AG08395 (cell line): ENCODE measurements at places on chromosomes 2 and 18.

- no peak for DNase-seq
Observed at GRCh38 chr18:50475538-50476193, 84.2 kb upstream of the MAPK4 start.

DNA sequence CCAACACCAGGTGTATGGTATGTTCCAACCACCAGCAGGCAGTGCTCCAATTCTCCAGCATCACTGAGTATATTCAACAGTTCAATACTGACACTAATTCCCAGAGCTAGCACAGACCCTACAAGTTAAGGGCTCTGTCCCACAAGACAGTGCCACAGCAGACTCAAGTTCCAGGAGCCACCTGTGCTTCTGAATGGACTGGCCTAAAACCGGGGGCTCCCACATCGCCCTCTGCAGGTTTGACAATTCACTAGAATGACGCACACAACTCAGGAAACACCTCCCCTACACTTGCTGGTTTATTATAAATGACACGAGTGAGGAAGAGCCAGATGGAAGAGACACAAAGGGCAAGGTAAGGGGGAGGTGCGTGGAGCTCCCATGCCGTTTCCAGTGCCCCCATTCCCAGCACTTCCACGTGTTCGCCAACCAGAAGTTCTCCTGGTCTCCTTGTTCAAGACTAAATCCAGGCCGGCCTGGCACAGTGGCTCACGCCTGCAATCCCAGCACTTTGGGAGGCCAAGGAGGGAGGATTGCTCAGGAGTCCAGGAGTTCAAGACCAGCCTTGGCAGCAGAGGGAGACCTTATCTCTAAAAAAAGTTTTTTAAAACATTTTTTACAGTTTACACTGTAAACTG lies 12.2 kb upstream of the ATP6V1B1 start:
- no peak for DNase-seq

- DNase-seq, result peak; percentile 11
Observed at GRCh38 chr2:23199115-23199918, 185.7 kb upstream of the KLHL29 start.

DNA sequence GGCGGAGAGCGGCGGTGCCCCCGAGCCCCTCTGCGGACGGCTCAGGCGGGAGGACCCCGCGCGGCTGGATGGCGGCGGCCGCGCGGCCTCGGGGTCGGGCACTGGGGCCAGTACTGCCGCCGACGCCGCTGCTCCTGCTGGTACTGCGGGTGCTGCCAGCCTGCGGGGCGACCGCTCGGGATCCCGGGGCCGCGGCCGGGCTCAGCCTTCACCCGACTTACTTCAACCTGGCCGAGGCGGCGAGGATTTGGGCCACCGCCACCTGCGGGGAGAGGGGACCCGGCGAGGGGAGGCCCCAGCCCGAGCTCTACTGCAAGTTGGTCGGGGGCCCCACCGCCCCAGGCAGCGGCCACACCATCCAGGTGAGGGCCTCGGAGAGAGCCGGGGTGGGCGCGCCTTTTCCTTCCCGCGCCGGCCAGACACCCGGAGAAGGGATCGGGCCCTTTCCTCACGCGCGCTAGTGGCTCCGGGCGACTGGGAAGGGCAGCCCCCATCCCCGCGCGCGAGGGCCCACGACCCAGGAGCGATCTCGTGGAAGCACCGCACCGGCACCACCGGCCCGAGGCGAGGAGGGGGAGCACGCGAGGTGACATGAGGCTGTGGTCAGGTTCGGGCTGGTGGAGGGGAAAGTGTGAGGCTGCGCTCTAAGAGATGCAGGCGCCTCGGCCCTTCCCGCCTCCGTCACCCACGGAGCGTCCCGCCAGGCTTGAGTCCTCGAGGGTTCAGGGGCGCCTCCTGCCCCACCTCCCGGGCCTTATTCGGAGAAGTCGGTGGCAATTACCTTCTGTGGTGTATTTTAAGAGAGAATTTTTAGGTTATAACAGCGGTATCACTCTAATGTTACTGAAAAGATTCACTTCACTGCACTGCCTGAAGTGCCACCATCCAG lies 607 bp downstream of the LAMA3 start:
- no peak for DNase-seq

GRCh38 chr18:39274535-39274934 lies 1708.9 kb upstream of the CELF4 start:
- no peak for DNase-seq

- no peak for DNase-seq
Observed at GRCh38 chr18:78309307-78309706, 670.3 kb upstream of the SALL3 start.

DNA sequence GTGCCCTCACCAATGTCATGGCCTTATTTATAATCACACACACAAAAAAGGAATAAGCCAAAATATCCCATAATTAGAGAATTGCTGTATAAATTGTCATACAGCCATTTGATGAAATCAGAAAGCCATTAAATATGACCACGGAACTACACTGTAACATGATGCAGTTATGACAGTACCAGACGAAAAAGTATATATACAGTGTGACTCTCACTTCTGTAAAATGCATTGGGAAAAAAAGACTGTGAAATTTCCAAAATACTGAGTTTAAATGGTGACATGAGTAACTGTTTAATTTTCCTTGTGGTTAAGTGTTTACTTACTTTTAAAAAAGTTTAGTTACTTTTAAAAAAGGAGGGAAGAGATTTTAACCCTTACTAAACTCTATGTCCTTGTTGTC lies 25.4 kb downstream of the UXS1 start:
- no peak for DNase-seq

DNA sequence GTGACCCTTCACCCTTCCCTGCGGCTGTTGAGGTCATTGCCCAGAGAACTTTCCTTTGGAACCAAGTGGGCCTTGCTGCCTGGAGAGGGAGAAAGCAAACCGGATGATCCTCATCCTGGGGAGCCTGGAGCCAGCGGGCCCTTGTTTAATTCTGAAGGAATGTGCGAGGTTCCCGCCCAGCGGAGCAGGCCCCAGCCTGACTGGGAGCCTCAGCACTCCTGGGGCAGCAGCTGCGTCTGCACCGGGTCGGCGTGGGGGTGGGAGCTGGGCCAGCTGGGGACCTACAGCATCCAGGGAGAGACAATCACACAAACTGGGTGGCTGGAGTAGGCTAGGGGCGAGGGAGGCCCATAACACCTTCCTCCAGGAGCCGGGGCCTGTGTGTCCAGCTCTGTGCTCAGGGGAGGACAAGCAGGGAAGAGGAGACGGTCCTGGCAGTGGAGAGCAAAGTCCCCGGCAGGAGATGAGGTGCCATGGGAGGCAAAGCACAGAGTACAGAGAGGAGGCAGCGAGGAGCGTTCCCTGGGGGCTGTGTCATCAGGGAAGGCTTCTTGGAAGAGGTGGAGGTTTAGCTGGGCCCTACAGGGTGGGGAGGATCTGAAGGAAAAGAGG lies 61.9 kb upstream of the HAAO start:
- peak; percentile 40 for DNase-seq

DNA sequence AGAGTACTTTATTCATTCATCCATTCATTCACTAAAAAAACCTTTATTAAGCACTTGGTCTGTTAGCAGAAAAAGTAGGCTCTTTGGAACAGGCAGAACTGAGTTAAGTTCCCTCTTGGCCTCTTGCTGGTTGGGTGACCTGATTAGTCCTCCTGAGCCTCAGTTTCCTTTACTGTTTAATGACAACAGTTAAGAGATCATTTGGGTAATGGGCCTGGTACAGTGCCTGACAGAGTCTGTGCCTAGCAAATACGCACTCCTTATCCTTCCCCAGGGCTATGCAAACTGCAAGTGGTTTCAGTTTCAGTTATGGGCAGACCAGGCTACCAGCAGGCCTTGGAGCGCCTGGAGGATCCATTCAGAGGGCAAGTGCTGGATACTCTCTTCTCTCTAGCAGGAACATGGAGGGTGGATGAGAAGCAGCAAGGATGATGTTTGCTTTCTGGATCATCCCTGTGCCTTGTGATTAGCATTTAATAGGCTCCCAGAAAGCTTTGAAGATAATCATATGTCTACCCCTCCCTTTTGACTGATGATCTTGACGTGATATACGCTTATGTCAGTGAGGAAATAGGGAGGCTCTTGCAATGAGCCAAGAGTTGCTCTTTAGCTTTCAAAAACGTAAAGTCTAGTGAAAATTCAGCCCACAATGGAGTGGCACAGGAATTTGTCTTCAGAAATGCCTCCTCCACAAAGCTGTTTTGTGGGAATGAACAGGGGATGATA lies 12.4 kb upstream of the TAF1B start:
- no peak for DNase-seq

- DNase-seq, result no peak
Observed at GRCh38 chr2:67002618-67003371, 394.3 kb upstream of the ETAA1 start.

DNA sequence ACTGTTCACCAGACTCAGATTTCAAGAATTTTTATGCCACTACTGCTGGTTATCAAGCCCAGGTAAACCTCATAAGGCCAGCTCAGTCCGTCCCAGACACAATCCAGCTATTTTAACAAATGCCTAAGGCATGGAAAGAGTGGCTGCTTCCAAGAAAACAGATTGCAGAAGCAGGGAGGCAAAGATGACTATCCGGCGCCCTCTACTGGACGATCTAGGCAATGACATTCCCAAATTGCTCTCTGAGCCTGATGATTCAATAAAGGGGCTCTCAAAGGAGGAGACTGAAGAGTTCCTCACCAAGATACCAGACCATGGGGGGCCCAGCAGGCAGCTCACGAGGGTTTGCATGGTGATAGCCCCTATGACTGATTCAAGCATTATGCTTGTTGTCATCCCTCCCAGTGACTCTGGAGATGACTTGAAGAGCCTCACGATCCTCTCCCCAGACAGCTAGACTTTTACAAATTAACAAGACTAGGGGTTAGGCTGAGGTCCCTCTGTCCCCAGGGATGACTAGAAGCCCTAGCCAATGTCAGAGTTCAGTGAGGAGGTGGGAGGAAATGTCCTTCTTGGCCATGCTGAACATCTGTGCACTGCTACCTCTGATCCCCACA lies 25.0 kb downstream of the SERPINB8 start:
- peak; percentile 84 for DNase-seq

DNA sequence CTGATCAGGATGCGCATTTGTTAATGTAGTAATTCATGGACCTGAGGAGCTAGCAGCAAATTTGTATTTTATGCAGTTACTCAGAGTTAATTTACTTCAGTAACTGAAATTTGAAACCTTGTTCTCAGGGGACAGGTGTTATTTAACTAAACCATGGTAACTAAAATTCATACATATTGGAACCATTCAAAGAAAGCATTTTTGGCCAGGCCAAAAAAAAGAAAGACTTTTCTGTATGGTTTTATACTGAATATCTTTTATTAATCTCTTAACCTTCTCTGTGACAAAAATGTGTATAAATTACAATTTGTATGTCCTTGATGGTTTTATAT lies 4.4 kb upstream of the KLHL23 start:
- no peak for DNase-seq

DNA sequence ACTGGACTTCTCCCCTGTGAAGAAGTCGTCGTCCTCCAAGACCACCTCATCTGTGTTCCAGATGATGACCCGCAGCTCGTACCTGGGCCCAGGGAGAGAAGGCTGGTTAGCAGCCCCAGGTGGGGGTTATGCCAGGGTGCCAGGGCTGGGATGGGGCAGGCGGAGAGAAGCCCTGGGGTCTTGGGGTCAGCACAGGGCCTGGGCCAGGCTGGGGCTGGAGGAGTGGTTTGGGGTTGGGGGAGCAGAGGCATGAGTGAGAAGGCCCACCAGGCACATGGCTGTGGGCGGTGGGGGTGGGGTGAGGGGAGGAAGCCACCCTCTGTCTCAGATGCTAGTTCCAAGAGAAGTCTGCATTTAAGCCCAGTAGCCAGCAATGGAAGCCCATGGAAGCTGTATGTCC lies 15.8 kb downstream of the OTOF start:
- no peak for DNase-seq

DNA sequence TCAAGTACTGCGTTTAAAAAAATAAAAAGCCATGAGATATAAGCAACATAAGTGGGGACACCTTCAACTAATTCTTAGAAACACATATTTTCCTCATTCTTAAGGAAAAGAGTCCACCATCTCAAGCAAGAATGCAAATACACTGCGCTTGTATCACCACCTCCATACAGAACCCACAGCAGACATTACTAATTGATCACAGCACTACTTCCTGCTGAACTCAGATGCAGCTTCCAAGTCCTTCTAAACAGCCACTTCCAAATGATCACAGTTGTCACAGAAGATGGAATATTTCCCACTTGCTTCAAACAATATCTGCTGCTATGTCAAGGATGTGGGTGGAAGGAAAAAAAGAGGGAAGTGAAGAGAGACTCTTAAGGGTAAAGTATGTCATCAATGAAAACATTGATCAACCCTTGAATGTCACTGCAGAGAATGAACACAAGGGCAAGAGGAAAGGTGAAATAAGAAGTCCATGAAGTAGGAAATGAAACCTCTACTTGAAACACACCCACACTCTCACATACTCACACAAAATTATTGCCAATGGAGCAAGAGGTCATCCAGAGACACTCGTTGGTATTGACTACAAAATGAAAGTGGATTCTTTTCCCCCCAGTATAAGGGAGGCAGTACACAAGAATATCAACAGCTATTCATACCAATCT lies 22.1 kb downstream of the TGFA start:
- no peak for DNase-seq

DNA sequence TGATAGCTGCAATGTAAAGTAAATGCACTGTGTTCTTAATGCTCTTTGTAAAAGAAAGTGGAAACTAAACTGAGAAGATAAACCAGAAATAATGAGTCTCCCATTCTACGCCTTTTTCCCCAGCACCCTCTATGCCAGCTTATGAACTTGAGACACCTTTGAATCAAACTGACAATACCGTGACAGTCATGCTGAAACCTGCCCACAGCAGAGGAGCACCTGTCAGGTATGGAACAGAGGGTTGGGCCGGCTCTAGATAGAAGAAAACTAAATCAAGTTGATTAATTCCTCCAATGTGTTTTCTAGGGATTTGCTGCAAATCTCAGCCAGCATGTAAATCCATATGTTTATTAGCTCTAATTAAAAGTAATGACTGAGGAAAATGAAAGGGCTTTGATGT lies 520.6 kb upstream of the RAB12 start:
- no peak for DNase-seq

DNA sequence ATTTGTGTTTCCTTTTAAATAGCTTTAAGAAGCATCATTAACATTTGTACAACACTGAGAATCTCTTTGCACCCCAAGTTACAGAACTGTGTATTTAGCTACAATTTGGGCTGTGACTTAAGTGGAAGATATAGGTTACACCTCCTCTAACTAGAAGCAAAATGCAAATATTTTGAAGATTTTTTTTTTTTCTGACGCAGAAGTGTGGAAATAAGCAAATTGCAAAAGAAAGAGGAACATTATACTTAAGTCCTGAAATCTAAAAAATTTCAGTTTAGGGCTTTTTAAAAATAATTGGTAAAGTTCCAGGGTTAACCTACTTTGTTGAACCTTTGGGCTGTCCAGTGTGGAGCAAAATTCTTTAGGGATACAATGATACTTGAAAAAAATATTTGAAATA lies 41.4 kb upstream of the RBMS1 start:
- DNase-seq, result no peak

GRCh38 chr2:62202019-62202722 lies 6.3 kb downstream of the B3GNT2 start:
- no peak for DNase-seq
